ENCODE measurements at places on chromosomes 11 and 22.

GRCh38 chr22:48520884-48521588 lies 1306.6 kb downstream of the BRD1 start:
- DNase-seq: no peak

GRCh38 chr11:96241331-96241841 lies 101.6 kb downstream of the MAML2 start:
- no peak for DNase-seq

DNA sequence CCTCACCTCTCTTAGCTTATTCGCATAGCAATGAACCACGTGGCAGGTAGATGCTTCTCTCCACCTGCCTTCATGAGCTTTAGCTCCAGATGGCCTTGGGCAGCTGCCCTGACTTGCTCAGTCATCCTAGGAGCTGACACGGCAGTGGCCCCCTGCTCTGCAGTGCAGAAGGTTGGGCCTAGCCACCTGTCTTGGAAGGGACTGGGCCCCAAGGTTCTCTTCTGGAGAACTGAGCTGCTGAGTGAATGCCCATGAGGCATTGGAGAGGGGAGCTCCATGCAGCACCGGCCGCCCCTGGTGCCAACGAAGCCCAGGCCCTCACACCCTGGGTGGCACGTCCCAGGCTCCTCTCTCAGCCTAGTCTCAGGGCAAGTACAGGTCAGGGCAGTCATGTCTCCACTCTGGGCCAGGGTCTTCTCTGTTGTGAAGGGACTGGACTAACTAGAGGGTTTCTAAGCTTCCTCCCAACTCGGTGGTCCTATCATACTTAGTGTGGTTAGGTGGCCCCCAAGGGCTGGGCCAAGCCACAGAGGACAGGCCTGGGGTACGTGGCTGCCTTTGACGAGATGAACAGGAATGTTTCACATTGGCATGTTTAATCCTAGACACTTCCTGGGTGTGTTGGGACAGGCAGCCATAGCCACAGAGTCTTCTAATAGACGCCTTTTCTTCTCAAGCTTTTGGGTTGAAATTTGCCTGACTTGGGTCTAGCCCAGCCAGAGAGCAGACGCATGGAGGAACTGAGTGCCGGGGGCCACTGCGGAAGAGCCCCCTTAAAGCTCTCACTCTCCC lies 47.9 kb downstream of the ALX4 start:
- DNase-seq: no peak

GRCh38 chr22:28139961-28140360 lies 220.9 kb upstream of the PITPNB start:
- DNase-seq: no peak

GRCh38 chr11:2996976-2997375 lies 4.8 kb upstream of the NAP1L4 start:
- DNase-seq: no peak

DNA sequence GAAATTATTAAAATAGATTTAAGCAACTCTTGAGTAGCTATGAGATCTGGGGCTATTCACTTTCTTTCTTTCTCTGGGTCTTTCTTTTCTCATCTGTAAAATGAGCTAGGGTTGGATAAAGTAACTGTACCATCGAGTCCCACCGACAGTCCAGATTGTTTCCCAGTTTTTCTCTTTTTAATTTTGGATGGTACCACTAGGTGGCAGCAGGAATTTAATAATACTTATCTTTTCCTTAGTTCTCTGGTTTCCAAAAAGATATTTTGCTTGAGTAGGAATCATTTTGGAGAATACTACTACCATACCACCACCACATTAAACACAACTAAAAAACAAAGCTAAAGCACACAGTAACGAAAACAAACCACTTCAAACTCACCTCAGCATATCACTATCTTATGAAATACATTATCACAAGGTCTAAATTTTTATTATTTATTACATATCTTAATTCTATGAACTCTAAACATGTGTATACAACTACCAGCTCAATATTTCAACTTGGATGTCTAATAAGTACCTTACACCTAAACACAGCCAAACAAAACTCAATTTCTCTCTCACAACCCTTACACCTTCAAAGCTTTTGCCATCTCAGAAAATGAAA lies 584.0 kb downstream of the KCNA4 start:
- no peak for DNase-seq

- no peak for DNase-seq
These were observed 131.7 kb downstream of the GRIK4 start for GRCh38 chr11:120643284-120643683.

DNA sequence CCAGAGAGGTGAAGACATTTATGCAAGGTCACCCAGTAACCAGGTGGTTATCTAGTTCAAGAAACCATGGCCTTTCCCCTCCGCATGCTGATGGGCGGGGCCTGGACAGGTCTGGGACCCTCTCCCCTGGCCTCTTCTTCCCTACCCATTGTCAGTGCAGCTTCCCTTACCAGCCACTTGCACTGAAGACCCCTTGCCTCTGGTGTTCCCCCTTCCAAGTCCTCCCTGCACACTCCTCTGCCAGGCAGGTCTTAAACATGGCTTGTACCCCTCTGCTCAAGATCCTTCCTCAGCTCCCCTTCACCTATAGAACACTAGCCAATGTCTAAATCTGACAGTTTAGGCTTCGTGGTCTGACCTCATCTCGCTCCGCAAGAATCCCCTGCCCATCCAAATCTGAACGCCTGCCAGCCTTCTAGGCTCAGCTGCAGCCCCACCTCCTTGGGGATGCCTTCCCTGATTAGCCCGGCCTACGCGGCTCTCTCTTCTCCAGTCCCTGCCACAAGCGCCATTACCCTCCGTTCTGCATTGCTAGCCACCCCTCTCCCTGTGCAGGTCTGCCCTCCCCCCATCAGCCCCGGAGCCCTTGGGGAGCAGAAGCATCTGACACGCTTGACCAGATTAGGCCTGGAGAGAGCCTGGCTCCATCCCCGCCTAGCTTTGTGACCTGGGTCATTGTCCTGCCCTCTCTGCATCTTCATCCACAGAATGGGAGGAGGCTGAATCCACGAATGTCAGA lies 213.8 kb downstream of the DSCAML1 start:
- no peak for DNase-seq

DNA sequence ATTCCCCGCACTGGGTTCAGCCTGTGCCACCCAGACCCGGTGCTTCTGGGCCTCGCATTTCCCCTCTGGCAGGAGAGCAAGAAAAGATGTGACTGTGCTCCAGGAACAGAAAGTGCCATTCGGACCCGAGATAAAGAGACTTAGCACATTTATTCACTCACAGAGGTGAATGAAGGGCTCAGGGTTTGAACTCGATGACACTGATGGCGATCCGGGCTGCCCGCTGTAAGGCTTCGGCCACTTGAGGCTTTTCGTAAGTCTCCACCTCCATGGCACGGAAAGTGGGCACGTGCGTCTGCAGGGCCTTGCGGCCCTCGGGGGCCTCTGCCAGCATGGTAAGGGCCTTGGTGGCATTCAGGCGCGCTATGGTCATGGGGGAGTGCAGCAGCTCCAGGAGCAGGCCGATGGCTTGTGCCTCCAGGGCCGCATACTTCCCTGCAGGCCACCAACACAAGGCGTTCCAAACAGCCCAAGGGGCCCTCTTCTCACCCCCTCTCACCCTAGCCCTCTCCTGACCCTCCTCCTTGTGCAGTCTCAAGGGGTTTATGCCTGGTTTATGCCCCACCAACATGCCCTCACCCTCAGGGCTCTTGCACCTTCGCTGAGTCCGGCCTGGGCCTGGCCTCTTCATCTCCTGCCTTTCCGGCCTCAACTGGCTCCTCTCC lies 10.9 kb upstream of the GNAZ start:
- no peak for DNase-seq

DNA sequence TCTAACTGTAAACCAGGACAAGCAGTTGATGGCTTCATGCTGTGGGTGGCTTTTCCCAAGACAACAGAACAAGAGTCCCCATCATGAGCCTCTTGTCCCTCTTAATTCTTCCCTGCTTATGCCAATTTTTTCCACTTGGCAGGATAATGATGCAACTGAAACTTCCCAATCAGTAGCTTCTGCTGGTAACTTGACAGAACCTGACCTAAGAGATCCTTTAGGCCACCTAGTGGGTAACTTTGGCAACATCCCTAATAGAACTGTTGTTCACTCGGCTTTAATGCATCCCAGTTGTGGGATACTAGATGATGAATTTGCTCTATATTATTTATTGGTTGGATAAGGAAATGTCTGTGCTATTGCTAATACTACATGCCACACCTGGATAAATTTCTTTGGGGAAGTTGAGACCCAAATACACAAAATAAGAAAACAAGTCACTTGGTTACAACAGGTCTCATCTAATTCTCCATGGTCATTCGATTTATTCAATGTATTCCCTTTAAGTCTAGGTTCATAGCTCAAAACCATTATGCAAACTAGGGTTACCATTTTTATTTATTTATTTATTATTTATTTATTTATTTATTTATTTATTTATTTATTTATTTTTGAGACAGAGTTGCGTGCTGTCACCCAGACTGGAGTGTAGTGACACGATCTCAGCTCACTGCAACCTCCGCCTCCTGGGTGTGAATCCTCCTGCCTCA lies 41.4 kb upstream of the NFAM1 start:
- no peak for DNase-seq

DNA sequence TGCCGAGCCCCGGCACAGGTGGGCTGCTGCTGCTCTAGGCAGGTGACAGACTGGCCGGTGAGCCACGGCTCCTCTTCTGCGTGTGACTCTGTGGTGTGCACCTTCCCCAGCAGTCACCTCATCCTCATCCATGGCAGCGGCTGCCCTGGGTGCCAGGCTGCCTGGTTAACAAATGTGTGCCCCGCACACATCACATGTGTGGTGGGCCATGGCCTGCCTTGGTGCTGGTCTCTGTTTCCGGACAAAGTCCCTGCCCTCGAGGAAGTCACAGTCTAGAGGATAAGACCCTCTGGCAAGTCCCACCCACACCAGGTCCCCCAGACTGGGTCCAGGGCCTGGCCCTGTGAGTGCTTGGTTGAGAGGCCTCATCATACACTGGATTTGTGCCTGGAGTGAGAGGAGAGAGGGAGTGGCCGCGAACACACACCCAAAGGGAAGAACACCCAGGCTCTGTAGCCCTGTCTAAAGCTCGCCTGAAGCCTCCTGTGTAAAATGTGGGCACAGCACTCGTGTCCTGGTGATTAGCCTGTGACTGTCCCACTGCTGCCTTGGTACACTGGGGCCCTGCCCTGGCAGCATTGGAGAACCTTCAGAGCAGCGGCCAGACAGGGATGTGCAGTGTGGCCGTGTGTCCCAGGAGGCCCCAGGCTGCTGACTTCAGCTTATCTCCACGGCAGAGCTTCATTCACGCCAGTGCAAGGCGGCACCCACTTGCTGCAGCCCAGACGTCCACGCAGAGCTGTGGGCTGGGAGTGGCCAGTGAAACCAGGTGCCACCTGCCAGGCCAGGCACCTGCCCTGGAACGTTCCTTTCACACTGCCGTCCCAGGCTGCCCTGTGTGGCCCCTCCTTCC lies 269.9 kb downstream of the TBC1D22A start:
- no peak for DNase-seq

DNA sequence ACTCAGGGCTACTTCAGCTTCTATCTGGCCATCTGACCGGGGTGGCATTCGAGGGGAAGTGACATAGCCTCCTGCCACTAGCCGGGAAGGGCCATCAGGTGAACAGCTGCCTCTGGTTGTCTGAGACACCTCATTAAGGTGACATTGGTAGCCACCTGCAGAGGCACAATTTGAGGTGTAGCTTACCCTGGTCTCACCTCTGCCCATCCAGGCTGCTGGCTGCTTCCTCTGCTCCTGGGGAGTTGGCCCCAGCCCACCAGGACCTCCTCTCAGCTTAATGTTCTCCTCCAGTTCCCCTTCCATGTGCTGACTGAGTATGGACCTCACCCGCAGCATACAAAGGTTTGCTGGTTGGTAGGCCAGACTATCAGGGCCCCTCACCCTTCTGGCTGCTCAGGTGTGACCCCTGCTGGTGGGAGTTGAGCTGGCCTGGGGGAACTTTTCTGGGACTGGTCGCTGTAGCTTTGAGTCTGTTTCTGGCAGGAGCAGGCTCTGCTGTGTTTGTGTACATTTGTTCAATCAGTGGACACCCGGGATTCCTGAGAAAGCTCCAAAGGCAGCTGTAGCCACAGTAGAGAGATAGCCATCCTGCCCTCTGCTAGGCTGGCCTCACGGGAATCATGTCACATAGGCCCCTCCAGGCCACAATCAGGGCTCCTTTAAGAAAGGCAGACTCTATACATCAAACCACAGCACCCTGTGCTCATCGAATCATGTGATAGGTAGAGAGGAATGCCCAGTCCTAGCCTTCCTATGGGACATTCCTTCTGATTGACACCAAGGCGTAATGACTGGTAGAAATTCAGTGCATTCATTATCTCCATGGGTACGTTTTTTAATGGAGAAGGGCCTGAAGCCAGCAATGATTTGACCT lies 295.1 kb upstream of the PLET1 start:
- DNase-seq: peak; percentile 68

DNA sequence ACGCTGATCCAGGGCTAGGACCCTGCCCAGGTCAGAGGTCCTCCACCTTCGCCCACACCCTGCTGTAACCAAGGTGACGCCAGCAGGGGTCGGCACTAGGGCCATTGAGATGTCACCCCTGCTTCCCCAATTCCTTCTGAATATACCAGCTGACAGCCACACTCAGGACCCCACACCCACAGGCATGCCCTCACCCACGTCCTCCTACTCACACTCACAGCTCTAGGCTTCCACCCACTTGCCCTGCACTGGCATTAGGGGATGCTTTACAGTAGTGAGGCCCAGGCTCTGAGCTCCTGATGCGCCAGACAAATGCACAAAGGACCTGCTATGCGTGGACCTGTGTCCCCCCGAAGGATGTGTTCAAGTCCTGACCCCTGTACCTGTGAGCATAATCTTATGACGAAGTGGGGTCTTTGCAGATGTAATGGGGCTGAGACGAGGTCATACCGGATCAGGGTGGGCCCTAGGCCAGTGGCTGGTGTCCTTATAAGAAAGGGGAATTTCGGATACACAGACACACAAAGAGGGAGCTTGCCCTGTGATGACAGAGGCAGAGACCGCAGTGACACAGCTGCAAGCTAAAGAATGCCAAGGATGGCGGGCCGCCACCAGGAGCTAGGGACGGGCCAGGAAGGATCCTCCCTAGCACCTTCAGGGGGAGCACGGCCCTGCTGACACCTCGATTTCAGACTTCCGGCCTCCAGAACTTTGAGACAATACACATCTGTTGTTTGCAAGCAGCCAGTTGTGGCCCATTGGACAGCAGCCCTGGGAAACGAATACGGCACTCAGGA lies 11.2 kb downstream of the WNT11 start:
- no peak for DNase-seq

GRCh38 chr22:20978419-20978818 lies 3.7 kb upstream of the LZTR1 start:
- no peak for DNase-seq

GRCh38 chr22:34914846-34915245 lies 151.1 kb upstream of the ISX start:
- no peak for DNase-seq

DNA sequence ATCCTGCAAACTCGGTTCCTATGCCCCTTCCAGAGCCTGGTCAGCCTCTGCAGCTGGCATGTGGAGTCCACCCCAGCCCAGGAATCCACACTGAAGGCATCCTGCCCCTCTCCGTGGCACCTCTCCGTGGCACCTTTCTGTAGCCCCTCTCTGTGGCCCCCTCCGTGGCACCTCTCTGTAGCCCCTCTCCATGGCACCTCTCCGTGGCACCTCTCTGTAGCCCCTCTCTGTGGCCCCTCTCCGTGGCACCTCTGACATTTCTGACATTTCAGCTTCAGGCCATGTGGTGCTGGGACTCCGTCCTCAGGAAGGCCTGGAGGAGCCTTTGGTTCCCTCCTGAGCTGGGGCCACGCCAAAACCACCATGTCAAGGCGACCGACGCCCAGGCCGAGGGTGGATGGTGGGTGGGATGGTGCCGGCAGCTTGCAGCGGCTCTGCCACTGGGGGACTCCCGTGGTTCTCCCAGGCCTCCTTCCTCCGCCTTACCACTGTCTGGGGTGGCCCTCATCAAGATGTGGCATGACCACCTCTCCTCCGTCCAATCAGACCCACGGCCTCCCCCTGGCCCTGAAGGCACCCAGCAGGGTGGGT lies 1518.5 kb downstream of the BRD1 start:
- no peak for DNase-seq
